ENCODE measurements at places on chromosomes 5 and 9. TPM values are rescaled to one million over a fixed set of nuclear protein-coding genes. Genes with fewer than 3 reads are reported as not detected.

DNA sequence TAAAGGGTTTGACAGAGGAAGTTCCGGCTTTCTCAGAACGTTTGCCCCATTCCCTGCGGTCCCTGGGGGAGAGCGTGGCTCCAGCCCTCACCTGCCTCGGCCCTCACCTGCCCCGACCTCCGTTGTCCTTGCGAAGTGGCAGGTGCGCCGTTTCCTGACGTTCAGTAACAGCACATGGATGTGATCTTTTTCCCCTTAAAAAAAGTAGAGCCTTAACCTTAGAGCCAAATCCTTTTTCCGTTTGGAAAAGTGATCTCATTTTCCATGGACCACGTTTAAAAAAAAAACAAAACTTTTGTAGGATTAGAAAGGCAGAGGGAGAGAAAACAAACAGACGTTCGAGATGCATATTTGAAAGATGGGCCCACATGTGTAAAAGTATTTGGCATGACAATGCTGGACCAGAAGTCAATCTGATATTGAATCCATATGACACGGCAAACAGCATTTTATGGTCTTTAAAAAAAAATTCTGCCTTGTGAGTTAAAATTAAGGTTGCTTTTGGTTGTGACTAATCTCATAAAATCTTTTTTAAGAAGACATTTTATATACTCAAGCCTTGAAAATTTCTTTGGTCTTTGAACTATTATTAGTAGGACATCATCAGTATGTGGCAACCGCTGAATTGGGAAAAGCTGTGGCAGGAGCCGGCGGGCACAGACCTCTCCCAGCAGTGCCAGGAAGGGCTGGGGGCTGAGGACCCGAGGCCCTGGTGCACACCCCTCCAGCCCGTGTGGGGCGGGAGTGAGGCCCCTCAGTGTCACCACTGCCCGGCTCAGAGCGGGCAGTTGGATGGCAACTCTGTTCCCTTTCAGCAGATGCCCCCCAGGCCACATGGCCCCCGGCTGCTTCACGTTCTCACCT, 42.5 kb upstream of the EXOC3 start:
- no peak for DNase-seq

Gene ROPN1L
- total RNA-seq: 1.1 TPM

Gene SUSD3
- total RNA-seq: 59.3 TPM

DNA sequence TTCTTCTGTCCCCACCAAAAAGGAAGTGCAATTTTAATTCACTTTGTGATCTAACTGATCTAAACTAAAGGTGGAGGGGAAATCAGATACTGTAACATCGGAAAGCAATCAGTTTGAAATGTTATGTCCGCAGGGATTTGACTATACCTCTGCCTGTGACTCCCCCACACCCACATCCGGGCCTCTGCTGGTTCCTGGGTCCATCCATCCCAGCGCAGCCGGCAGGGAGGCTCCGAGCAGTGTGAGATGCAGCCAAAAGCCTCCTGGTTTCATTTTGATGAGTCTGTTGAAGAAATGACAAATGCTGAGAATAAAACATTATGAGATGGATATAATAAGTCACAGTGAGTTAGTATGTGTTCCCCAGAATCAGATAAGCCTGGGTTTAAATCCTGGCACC, 8.6 kb downstream of the FSTL4 start:
- DNase-seq: no peak

GRCh38 chr9:125494653-125494915, 212.4 kb downstream of the MAPKAP1 start:
- no peak for DNase-seq

- no peak for DNase-seq
Measured at GRCh38 chr5:179558932-179559283, 8.6 kb downstream of the RUFY1 start.

DNA sequence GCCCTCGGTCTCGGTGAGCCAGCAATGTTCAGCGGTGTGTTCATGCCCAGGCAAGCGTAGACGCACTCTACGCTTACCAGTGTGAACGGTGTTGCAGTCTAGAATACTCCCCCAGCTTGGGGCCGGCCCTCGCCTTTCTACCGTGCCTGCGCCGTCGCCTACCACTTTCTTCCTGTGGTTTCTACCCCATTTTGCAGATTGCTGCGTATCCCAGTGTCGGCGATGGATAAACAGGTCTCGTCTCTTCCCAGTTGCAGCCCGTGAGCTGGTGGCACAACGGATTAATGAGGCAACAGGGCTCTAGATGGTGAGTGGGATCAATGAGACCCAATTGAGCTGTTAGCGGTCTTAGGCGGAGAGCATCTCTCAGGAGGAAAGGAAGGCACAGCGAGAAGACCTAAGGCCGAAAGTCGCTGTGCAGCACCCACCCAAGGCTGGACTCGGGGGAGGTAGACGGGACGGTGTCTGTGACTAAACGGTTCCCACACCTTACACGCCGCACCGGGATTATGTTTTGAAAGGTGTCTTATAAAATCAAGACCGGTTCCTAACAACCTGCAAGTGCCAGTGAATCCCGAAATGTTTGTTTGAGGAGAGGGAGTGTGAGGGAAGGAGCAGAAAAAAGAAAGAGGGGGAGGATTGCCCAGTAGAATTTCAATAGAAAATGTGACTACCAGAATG, 5.8 kb downstream of the OTP start:
- DNase-seq: no peak

DNA sequence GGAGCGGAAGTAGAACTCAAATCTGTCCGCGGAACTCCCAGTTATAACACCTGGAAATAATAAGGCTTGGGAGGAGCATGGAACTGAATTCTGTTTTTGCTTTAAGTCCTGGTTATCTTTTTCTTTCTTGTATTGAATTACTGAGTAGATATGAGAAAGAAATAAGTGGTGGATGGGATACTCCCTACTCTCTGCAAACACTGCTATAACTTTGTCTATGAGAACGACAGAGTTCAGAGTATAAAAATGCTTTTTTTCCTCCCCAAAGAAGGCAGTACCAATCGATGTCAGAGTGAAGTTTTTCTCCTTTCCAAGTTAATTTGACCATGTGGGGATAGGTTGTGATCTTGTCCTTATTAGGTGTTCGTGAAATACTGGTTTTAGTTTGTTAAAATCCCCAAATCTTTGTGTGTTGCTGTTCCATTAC, 1.2 kb downstream of the RIC1 start:
- no peak for DNase-seq

Gene OLFM1
- total RNA-seq: 0.16 TPM

Gene OR13C2
- total RNA-seq: not detected
